ENCODE measurements at places on chromosomes 6 and 20. TPM values are rescaled to one million over a fixed set of nuclear protein-coding genes. Genes with fewer than 3 reads are reported as not detected.

Gene CRIP3
- total RNA-seq: 33.4 TPM

DNA sequence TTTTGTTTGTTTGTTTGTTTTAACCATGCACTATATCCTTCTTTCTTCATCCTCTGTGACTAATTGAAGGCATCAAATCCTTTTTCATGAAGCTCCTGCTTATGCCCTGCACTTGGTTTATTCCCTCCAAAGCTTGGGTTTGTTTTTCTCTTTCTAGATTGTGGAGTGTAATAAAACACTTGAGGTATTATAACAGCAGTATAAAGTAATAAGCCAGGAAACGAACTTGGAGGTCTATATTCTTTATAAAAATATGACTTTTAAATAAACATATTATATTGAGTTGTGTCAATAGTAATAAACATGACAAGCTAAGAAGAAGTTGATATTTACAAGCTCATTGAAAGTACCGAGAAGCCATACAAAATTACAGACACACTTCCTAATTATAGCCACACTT lies 659.4 kb downstream of the RFPL4B start:
- DNase-seq: no peak

- no peak for DNase-seq
Measured at GRCh38 chr6:117280922-117281321, 15.6 kb downstream of the VGLL2 start.

DNA sequence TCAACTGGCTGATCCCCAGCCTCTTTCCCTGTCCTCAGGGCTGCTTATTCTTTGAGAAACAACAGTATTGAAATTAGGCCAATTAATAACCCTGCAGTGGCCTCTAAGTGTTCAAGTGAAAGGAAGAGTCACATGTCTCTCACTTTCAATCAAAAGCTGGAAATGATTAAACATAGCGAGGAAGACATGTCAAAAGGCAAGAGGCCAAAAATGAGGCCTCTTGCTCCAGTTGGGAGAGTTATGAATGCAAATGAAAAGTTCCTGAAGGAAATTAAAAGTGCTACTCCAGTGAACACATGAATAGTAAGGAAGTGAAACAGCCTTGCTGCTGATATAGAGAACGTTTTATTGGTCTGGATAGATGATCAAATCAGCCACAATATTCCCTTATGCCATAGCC lies 131.5 kb downstream of the MACROD2 start:
- DNase-seq: no peak

DNA sequence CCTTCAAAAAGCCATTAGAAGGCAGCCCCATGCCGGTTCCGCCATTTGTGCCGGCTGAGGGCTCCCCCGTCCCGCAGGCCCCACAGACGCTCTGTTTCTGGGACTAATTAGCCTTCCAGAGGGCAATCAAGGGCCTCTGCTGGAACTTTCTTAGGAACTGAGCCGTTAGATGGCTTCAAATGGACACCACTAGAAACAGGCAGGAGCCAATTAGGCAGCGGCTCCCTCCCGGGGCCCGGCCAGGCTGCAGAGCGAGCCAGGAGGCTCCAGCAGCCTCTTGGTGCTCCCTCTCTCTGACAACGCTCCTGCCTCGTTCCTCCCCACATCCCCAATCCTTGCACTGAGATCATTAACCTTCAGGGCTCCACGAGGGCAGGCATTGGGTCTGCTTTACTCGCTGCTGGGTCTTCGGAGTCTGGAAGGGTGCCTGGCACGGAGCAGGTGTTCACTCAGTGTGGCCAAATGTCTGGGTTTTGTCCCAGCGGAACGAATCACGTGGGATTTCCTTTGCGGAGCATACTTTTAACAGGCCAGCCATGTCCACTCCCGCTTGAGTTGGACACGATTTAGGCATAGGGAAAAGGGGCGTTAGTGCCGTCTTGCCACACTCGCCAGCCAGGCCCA lies 98.3 kb downstream of the TMEM242 start:
- DNase-seq: no peak

DNA sequence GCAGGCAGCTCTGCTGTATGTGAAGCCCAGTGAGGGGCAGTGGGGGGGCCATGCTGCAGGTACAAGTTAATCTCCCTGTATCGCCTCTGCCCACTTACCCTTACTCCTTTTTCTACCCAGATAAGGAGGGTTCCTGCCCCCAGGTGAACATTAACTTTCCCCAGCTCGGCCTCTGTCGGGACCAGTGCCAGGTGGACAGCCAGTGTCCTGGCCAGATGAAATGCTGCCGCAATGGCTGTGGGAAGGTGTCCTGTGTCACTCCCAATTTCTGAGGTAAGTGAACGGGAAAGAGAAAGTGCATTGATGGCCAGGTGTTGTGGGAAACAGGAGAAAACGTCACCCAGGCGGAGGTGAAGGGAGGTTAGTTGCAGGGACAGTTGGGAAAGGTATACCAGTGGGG lies 10.3 kb downstream of the WFDC2 start:
- no peak for DNase-seq
